B cell (primary cell): ENCODE measurements at places on chromosomes 3 and 15. TPM values are rescaled to one million over a fixed set of nuclear protein-coding genes. Genes with fewer than 3 reads are reported as not detected.

Gene UQCRC1
- 98.9 and 99.9 TPM in 2 replicates for total RNA-seq

Gene STRC
- total RNA-seq, result 1.0 and 1.3 TPM in 2 replicates

Gene IL5RA
- 0.75 and 1.0 TPM in 2 replicates for total RNA-seq

Gene TRA2B
- total RNA-seq, result 218 and 220 TPM in 2 replicates

Gene RBPMS2
- 0.32 and 0.47 TPM in 2 replicates for total RNA-seq
